Right renal pelvis (tissue), 4 donors: ENCODE measurements at places on chromosomes 7 and 10. TPM values are rescaled to one million over a fixed set of nuclear protein-coding genes. Genes with fewer than 3 reads are reported as not detected.

The HABP2 gene
- 0.41 TPM for polyA plus RNA-seq

DNA sequence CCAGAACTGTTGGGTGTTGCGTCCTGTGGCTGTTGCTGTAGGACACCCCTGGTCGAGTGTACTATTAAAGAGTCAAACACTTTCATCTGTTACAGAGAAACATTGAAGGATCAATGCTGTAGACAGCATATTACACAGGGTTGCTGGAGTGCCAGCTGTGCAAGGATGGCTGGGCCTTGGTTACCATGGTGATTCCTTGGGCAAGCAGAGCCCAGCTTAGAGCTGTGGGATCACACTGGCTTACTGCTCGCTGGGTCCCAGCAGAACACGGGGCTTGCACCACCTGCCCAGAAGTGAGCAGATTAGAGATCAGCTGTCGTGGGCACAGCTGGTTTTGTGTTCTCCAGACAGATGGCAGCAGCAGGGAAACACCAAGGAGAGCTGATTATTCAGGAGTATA lies 76.0 kb downstream of the GPR141 start:
- DNase-seq, result no peak

The YAE1 gene
- polyA plus RNA-seq, result 43.0 TPM

DNA sequence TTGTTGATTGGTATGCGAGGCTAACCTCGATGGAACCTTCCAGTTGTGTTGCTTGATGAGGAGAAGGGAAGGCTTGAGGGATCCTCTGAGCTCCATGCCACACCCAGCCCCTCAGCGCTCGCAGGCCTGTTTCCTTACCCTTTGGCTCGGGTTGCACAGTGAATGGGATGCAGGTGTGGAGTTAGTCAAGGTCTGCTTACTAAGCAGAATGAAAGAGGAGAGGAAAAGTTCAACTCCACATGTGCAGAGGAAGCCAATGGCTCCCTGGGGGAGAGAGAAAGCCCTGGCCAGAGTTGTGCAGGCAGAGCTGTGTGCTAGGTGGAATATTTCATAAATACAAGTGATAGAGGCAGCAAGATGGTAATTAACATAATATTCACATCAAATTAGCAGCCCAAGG lies 85.5 kb downstream of the JCAD start:
- no peak for DNase-seq

DNA sequence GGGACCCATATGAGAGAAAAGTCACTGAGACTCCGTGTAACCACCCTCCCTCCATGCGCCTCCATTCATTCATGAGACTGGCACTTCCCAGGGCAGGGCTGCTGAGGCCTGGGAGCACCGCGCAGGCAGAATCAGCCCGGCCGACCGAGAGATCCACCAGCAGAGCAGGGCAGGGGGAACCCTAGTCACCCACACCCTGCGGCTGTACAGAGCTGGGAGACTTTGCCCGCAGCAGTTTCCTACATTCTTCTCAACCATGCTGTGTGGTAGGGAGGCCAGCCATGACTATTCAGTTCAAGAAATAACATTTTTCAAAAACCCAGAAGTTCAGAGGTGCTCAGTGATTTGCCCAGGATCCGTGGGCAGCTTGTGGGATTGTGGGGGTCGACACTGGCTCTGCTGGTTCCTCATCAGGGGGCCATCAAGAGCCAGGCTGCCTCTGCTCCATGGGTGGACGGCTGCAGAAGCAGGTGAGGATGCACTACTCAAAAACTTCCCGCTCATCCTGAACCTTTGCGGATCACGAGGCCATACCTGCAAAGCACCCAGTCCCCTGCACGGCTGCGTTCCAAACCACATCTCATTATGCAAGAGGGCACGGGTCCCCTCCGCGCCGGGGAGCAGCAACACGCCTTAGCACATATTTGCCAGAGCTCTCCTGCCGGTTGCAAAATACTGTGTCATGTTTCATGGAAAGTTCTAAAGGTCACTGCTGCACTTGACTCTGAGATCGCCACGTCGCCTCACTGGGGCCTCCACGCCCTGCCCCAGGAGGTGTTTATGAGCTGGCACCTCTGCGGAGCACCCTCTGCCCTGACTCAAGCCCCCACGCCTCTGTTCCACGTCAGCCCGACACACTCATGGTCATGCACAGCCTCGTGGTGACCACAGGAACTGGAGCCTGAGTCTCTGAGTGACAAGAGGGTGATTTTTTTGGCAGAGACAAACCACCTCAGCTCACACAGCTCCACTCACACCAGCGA lies 132.0 kb downstream of the PRKAG2 start:
- no peak for DNase-seq

DNA sequence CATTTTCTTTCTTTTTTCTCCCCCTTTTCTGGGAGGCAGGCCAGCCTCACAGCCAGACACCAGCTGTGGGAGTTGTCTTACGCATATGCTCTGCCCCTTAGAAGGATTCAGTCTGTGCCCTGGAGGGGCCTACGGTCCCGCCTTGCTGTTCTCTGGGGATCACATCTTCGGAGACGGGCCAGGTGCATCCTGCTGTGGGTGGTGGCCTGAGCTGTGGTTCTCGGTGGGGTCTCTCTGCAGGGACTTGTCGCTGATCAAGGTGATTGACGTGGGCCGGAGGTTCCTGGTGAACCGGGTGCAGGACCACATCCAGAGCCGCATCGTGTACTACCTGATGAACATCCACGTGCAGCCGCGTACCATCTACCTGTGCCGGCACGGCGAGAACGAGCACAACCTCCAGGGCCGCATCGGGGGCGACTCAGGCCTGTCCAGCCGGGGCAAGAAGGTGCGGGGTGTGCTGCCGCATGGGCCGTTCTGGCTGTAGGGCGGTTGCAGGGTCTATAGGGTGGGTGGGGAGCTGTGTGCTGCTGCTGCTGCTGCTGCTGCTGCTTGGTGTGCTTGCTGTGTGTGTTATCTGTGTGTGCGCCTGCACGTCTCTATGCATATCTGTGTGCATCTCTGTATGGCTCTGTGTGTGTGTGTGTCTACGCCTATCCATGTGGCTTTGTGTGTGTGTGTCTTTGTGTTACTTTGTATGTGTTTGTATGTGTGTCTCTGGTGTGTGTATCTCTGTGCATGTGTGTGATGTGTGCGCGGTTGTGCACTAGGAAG lies 17.9 kb downstream of the PFKFB3 start:
- no peak for DNase-seq

- peak; percentile 53 for DNase-seq
Measured at GRCh38 chr7:24572997-24573553, at the start of gene PALS2. Gene PALS2, plus strand, starts transcription at chr7:24573452. Its CDS starts 50,216 bp downstream, at chr7:24623668.

DNA sequence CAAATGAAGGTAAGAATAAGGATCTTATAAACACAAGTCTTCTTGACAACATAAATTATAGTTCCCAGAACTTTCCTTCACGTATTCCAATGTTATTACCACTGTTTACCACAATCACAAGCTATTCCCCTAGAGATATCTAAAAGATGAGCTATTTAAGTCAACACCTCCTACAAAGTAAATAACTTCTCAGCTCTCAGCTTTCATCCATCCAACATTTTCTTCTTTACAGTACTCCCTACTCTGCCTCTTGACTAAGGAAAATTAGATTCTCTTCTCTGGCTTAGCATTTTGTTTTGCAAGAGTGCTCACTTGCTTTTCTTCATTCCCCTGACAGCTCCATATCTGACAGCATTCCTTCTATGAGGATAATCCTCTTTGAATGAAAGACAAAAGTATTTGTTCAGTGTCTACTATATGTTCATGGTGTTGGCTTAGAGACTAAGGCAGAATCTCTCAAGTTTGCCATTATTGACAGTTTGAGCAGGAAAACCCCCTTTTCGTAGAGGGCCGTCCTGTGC lies 93.0 kb upstream of the IL6 start:
- DNase-seq, result no peak

DNA sequence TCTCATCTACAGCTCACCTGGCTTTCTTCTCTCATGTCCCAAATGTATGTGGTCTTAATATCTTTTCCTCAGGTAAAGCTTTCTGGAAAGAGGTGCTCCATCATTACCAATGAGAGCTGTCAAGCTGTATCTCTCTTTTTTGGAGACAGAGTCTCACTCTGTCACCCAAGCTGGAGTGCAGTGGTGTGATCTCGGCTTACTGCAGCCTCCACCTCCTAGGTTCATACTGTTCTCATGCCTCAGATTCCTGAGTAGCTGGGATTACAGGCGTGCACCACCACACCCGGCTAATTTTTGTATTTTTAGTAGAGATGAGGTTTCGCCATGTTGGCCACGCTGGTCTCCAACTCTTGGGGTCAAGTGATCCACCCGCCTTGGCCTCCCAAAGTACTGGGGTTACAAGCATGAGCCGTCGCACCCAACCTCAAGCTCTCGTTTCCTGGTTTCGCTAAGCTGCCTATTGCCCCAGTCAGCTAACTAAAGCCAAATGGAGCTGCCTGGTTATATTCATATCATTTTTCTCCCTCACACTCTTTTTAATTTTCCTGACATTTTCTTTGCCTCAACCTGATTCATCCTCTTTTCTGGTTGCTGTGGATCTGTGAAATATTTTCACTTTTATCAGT lies 60.5 kb downstream of the SUFU start:
- DNase-seq, result no peak

The ERVW-1 gene
- polyA plus RNA-seq, result 0.67 TPM

GRCh38 chr7:7581531-7582179 lies 15.0 kb downstream of the MIOS start:
- DNase-seq, result no peak

- no peak for DNase-seq
Measured at GRCh38 chr10:16968416-16969041, 151.3 kb upstream of the RSU1 start.

The MRLN gene
- polyA plus RNA-seq, result 0.77 TPM

DNA sequence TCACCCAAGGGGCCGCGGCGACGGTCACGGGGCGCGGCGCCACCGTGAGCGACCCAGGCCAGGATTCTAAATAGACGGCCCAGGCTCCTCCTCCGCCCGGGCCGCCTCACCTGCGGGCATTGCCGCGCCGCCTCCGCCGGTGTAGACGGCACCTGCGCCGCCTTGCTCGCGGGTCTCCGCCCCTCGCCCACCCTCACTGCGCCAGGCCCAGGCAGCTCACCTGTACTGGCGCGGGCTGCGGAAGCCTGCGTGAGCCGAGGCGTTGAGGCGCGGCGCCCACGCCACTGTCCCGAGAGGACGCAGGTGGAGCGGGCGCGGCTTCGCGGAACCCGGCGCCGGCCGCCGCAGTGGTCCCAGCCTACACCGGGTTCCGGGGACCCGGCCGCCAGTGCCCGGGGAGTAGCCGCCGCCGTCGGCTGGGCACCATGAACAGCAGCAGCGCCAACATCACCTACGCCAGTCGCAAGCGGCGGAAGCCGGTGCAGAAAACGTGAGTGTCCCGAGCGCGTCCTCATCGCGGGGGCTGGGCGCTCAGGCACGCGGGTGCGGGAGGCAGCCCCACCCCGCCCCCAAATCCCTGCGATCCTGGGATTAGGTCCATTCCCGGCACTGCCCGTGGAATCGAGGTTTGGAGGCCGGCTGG lies 509 bp downstream of the AHR start:
- no peak for DNase-seq

- DNase-seq, result no peak
Measured at GRCh38 chr7:107119376-107120105, 49.3 kb upstream of the HBP1 start.

DNA sequence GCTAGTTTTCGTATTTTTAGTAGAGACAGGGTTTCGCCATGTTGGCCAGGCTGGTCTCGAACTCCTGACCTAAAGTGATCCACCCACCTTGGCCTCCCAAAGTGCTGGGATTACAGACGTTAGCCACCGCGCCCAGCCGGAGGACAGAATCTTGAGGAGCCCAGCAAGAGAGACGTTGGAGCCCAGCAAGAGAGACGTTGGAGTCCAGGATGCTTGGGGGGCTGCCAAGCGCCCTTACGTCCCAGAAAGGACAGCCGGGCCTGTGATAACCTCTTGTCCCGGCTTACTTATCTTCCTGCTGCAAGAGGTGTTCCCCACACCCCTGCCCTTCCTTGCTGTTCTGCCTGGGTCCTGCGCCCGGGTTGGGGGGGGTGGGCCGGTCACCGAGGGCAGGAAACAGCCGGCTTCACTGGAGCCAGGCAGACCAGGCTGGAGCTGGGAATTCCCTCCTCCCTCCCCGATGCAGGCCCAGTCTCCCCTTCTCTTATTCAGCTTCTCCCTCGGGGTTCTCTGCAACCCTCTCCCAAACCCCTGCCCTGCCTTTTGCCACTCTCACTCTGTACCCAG lies 1.9 kb upstream of the EPHB4 start:
- DNase-seq, result no peak

- DNase-seq, result no peak
Measured at GRCh38 chr7:2709553-2710285, 21.7 kb downstream of the AMZ1 start.

DNA sequence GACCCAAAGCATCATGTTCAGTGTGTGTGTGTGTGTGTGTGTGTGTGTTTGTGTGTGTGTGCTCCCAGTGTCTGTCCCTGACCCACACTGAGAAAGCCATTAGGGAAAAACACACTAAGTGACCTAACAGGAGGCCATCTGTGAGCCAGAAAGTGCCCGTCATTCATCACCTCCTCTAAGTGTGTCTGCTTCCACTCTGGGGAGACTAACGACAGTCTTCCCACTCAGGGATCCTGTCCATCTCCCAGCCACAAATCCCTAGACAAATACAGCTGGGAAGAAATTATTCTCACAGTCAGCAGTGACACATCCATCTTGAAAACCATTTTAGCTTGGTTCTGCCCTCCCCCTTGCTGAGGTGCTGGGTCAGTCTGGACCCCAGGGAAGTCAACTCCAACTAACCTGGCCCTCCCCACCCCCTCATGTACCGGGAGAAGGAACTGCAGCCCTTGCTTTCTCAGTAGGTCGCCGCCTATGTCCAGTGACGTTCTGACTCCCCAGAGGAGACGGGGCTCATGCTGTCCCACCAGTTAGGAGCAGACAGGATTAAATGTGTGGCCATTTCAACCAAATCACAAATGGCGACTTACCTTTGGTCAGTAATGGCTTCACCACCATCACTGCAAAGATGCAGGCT lies 296.5 kb upstream of the ZNF32 start:
- DNase-seq, result no peak
